ENCODE measurements at places on chromosomes 6 and 20.

DNA sequence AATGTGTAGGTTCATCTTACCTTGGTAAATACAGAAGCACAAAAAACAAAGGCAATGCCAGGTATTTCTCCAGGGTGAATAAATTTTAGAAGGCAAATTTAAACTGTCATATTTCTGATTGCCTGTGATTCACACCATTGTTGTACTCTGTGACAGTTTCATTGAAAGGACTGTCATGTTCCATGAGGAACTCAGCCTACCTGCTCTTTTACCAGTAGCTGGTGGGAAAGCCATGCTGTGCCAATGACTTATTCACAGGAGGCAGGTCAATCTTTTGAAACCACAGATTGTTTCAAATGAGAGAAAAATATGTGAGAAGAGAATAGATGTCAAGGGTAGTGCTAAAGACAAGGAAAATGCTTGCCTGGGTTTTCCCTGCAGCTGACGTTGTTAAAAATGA is 206.4 kb downstream of the LAMA2 start:
- DNase-seq = no peak

GRCh38 chr20:48770700-48771442 is 56.9 kb downstream of the PREX1 start:
- no peak for DNase-seq

GRCh38 chr20:53824779-53825178 is 231.1 kb upstream of the ZNF217 start:
- no peak for DNase-seq

DNA sequence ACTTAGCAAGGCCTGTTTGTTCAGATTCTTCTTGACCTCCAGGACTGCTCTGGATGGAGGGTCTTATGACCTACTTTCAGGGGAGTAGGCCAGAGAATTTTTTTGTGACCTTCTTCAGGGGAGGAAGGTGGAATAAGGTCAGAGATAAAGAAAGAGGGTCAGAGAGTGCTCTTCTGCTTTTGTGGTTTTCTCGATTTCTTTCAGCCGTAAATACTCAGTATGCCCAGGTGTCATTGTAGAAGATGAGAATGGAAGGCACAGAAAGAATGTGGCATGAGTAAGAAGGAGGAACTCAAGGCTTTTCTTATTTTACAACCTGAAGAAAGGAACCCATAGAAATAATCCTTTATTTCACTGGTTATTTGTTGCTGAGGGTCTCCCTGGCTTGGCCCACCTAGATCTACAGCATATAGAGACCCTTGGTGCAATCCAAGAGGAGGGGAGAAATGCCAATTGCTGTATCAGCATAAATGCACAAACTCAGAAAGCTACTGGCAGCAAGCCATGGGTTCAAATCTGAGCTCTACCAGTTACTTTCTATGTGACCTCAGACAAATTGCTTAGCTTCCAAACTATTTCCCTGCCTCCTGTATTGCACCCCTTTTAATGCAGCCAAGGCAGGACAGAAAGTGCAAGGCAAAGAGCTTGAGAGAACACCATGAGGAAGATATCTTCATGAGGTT is 68.0 kb downstream of the OLIG3 start:
- no peak for DNase-seq

GRCh38 chr6:138523347-138524210 is 24.3 kb upstream of the NHSL1 start:
- no peak for DNase-seq

DNA sequence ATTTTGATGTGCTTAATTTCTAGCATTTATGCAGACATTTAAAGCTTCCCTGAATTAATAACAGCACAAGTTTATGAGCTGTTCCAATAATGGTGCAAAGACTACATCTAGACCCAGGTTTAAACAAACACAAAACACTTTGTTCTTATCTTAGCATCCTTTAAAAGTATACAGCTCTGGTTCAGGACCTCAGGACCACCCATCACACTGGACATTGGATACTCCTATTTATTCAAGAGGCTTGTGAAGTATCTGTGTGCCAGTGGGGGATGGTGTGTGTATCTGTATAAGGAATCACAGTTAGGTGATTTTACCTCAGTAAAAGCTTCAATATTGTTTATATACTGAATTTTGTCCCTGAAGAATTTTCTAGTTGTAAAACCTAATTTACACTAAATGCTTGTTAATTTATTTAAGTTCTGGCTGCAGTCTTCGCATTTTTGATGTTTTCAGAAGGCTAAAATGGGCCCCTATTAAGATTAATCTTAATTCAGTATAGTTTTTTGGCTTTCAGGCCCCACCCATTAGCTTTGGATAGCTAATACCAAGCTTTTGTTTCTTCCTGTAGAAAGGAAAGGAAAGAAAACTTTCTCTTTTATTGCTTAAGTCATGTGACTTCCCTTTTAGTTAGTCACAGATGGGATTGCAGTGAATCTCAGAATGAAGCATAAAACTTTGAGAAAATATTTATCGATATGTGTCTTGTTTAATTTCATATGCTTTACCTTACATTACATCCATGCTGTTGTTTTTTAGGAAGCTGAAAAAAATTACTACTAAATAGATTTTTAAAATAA is 13.1 kb downstream of the LIN28B start:
- DNase-seq = no peak

GRCh38 chr6:36364669-36365479 is 22.6 kb downstream of the ETV7 start:
- peak; percentile 40 for DNase-seq
